ENCODE measurements at places on chromosomes 3 and 15.

DNA sequence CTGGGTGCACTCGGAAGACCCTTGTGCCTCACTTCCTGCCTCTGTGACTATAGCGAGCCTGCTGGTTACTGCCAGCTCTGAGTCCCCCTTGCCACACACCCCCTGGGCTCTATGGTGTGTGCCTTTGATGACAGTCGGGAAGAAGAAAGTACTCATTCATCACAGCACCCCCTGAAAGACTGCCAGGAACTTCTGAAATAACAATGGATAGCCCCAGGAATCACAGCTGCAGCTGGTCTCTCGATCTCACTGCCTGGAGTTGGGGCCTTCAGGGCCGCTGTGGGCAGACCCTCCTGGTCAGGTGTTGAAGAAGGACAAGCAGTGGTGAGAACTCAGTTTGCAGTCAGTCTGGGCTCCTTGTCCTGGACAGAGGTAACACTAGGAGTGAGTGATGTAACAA, 9.8 kb upstream of the RPP14 start:
- DNase-seq: no peak

GRCh38 chr3:155326901-155327300, 33.4 kb upstream of the STRIT1 start:
- DNase-seq: no peak

DNA sequence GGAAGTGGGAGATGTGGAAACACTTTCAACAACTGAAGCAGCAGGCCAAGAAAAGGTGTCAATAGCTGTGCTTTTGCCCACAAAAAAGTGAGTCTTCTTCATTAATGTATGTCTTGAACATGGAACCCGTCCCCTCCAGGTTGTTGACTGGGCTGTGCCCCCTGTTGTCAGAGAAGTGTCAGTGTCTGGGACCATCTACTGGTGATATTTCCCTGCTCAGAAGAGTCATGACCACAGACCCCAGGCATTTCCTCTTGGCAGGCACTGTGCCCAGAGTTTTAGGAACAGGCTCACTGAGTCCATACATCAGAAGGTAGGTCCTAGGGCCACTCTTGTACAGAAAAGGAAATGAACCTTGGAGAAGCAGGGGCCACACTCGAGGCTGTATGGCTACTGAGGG, 54.8 kb upstream of the LARS2 start:
- no peak for DNase-seq

DNA sequence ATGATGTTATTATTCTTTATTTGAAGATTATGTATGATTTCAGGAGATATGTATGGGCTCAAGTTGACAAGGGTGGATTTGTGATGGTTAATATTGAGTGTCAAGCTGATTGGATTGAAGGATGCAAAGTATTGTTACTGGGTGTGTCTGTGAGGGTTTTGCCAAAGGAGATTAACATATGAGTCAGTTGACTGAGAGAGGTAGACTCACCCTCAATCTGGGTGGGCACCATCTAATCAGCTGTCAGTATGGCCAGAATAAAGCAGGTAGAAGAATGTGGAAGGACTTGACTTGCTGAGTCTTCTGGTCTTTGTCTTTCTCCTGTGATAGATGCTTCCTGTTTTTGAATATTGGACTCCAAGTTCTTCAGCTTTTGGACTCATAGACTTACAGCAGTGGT, 973.7 kb downstream of the MCTP2 start:
- no peak for DNase-seq

DNA sequence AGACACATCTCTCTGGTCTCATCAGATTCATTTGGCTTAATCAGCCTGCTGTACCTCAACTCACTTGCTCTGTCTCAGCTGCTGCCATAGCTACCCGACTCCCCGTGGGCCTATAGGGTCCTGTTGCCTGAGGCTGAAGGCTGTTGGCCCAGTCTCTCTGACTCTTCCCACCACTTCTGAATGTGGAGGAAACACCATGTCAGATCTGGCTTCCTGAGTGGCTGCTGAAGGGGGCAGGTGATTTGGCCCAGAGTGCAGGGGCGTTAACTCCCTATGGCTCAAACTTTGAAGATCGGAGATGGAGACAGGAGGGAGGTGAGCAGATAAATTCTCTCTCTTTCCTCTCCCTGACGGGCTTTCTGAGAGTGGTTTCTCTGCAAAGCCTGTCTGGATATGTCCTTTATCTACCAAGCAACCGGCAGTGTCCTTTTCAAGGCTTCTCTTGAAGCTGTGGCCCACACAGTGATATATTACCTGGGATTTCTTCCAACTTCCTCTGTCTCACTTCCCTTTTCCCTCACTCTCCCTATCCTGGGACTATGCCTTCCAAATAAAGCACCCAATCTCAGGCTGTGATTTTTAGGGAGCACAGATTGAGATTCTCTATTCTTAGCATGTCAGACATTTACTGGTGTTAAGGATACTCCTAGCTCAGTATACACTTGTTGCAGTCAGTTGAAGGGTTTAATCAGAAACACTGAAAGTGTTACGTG, 334.9 kb upstream of the TBC1D5 start:
- no peak for DNase-seq

- DNase-seq: no peak
Observed at GRCh38 chr3:100420885-100421284, 19.5 kb downstream of the LNP1 start.

- DNase-seq: no peak
Observed at GRCh38 chr15:66212563-66212921, 41.0 kb downstream of the MEGF11 start.

DNA sequence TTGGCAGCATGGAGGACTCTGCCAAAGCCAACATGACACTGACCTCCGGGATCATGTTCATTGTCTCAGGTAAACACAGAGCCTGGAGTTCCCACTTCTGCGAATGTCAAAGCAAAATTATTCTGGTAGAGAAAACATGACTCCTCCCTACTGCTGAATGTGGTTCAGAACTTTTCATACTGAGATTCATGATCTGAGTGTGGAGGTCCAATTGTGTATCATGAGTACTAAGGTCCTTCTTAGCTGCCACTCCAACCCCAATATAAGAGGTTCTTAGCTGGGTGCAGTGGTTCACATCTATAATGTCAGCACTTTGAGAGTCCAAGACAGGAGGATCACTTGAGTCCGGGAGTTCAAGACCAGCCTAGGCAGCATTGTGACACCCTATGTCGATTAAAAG, 13.8 kb downstream of the CLDN18 start:
- DNase-seq: no peak

DNA sequence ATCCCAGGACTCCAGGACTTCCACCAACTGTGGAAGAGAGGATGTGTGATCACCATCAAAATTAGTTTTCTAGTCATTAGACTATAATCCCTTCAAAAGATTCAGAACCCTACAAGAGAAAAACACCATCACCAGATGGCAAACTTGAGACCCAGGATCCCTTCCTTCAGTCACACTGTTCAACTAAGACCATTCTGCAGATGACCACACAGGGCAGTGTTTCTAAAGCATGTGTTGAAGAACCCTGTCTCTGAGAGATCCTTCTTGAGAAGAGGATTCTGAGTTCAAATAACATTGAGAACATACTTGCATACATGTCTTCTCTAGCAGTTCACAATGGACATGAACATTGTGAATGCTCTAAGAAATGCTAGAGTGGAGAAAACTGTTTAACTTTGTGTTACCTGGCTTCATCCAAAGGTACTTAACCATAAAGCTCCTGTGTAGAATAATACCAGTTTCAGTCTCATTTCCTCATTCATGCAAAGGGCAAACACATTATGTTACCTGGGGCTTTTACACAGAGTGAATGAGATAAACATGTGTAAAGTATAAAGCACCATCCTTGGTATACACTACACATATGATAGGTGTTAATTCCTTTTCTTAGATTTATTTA, 2.4 kb upstream of the ADGRG7 start:
- DNase-seq: no peak
